ENCODE measurements at places on chromosomes 2 and 18.

DNA sequence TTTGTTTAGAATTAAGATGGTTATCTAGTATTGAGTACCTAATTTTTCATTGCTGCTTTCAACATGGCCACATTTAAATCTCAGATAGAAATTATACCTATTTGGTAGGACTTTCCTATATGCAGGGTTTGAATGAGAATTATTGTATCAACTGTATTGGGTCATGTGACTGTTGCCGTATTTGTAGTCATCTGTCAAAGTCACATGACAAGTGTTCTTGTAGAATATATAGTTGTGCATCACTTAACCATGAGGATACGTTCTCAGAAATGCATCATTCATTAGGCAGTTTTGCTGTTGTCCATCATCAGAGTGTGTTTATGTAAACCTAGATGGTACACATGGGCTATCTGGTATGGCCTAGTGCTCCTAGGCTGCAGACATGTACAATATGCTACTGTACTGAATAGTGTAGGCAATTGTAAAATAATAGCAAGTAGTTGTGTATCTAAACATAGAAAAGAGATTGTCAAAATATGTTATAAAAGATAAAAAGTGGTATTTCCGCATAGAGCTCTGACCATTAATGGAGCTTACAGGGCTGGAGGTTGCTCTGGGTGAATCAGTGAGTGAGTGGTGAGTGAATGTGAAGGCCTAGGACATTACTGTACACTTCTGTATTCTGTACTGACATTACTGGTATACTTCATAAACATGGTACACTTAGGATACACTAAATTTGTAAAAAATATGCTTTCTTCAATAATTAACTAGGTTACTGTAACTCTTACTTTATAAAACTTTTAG is 123.7 kb downstream of the MAP4K4 start:
- DNase-seq: no peak

- no peak for DNase-seq
Measured at GRCh38 chr2:151728804-151729414, 5.4 kb downstream of the NEB start.

DNA sequence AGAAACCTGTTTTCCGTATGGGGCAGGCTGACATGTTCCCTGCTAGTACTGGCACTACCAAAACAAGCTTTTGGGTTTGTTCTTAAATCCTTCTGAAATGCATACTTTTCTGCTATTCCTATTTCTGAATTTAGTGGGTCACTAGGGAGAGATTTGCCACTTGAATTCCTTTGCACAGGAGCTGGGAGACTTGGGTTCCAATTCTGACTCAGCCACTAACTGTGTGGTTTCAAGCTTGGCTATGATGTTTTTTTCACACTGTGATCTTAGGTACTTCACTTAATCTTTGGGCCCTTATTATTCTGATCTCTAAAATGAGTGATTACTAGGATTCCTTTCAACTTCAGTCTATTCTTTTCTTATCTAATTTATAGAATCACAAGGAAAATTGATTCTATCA is 105.5 kb downstream of the BCL11A start:
- DNase-seq: no peak

DNA sequence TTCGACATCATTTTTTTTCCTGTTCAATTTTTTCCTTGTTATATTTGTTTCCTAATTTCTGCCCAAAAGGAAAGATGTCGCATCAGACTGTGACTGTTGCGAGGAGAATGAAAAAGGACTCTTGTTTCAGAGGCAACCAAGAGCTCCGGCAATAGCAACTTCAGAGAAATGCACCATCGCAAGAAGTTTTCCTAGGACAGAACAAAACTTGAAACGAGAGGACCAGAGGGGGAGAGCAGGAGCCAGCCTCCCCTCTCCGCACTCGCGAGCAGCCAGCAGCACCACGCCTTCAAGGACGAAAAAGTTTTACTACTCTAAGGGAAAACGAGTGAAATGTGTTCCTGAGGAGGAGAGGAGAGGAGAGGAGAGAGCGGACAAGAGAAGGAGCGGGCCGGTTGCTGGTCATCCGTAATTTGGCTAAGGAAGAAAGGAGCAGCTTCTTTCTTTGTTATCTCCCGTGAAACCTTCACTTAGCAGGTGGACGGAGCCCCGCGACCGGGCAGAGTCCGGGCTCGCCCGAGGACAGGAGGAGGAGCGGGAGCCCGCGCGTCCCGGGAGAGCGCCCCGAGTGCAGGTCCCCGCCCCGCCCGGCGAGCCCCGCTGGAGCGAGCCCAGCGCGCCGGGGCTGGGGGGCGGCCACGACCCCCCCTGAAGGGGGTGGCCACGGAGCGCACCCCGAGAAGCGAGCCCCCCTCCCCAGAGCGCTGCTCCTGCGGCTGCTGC is 744 bp downstream of the POU3F3 start:
- no peak for DNase-seq

GRCh38 chr18:26741048-26741447 is 124.5 kb downstream of the AQP4 start:
- DNase-seq: no peak

GRCh38 chr18:57475408-57475807 is 40.2 kb downstream of the ONECUT2 start:
- no peak for DNase-seq

GRCh38 chr2:25620077-25620476 is 53.3 kb downstream of the DTNB start:
- DNase-seq: no peak

DNA sequence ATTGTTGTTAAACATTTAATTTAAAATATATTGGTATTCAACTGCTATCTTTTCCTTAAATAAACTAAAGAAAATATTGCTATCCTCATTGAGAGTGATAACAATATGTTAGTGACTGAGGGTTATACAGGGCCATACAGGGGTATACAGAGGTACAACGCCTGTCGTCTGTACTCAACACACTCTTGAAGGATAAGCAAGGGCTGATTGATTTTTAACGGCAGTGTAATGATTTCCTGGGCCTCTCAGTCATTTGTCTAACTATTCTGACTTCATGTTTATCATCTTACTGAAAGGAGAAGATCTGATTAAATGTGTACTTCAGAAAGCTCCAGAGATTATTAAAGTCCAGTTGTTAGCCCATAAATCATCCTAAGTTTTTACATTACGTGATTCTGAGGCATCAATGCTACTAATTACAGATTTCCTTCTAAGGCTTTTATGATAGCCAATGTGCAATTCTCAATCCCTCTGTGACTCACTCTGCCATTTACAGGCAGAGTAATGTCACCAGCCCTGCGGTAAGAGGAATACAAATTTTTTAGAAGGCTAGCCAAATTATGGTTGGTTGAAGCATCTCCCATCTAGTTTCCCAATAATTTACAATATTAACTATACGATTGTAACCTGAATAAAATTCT is 893.0 kb upstream of the CHAC2 start:
- no peak for DNase-seq

DNA sequence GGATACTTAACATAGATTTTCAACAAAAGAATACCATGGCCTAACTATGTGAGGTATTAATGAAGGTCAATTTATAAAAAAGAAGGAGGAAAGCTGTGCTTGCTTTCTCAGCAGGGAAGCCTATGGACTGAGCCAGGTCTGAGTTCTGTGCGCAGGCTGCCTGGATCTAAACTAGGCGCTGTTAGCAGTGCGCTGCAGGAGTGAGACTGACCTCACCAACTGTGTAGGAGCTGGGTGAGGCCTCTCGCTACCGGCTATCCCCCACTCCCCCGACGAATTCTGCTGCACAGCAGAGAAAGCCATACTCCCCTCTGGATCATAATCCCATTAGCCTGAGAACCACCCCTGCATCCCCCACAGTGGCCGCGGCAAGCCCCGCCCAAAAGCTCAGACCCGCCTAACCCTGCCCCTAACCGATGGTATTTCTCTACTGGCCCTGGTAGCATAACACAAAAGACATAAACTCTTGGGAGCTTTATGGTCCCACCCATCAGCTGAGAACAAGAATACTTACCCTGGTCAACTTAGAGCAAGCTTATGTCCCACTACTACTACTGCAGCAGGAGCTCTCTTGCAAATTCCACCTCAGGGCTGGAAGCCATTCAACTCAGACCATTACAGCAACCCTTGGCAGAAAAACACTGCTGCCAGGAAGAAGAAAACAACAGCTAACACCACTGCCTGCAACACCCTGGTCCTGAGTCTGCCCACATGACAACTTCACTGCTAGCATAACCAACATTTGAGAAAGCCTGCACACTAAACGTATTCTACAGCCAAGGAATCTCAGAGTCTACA is 28.0 kb downstream of the SULT1C2 start:
- DNase-seq: no peak

DNA sequence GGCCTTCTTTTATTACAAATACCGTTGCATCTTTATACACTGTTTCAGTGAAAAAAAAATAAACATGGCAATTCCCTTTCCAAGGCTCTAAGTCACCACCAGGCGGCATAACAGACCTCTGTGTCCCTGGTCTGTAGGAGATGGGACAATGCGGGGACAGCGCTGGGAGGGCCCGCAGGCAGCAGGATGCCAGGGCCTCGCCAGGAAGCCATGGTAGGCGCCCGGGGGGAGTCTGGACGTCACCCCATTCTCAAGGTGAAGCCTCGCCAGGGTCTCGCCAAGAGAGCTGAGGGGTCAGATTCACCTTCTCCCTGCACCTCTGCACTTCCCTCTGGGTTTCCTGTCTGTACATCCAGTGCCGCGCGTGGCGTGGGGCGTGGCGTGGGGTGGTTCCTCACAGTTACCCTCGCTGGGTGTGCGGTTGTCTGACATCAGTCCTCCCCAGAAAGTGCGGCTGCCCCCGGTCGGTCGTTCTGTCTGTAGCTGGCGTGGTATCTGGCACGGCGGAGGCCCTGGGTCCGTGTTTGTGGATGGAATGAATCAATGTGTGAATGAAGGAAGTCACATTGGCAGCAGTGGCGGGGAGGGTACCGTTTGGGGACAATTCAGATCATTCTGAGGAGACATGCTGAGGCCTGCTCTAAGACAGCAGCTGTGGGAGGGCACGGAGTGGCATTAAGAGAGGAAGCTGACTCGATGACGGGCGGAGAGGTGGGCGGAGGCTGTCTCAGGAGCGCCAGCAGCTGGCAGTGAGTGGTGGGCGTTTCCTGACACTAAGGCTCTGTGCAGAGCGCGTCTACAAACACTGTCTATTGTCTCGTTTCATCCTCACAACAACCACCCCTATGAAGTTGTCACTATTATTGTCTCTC is 46.0 kb downstream of the LRRFIP1 start:
- DNase-seq: peak; percentile 54

DNA sequence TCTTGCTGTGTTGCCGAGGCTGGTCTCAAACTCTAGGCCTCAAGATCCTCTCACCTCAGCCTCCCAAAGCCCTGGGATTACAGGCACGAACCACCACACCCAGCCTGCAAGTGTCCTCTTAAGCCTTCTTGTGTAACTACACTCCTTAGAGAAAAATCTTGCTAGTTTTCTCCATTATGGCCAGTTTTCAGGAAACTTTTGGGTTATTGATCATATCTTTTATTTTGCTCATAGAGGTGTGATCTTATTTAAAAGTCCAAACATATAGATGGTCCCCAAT is 2.4 kb downstream of the SOCS6 start:
- no peak for DNase-seq
